ENCODE measurements at places on chromosomes 3 and 15.
A peak's percentile ranks its signal among the peaks of the same experiment; 100 is the strongest.

- DNase-seq, result peak; percentile 67
Measured at GRCh38 chr3:8576841-8577571, 67.6 kb downstream of the SSUH2 start.

GRCh38 chr3:73484656-73485248, 140.0 kb downstream of the PDZRN3 start:
- DNase-seq, result peak; percentile 30

GRCh38 chr3:179181993-179182551, 33.9 kb downstream of the PIK3CA start:
- peak; percentile 36 for DNase-seq

DNA sequence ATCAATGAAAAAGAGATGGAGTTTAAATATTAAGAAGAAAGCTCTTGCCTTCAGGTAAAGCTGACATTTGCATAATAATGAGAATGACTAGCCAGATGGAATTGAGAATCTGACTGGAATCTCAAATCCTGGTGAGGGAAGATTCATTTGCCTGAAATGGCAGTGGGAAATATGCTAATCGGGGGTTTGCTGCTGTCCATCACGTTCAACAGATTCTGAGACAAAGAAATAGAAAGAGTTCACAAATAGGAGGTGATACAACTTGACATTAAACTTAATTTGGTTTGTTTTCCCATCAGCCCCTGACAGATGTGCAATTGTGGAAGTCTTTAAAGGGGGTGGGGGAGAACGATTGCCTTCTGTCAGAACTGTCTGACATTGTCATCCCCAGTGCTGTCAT, 347.4 kb downstream of the PDCD6IP start:
- DNase-seq, result no peak

GRCh38 chr3:25056803-25057351, 371.2 kb upstream of the RARB start:
- DNase-seq, result peak; percentile 62

- DNase-seq, result no peak
Measured at GRCh38 chr3:194800002-194800401, 114.3 kb downstream of the FAM43A start.
